ENCODE measurements at places on chromosomes 3 and 15.
A peak's percentile ranks its signal among the peaks of the same experiment; 100 is the strongest.

DNA sequence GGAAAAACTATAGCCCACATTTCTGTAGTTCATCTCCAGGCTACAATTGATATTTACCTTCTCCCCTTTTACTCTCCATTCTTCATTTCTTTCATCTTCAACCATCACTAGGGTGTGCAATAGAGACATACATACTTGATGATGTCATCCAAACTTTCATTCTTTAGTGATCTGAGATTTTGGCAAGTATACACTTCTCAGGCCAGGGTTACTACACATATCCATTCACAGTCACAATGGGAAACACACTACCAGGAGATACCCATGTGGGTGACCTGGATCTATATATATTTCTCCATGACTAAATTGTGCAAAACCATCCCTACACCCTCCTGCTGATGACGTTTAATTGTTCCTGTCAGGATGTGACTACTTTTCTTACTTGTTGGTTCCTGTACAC is 769.5 kb upstream of the DPPA4 start:
- no peak for DNase-seq

DNA sequence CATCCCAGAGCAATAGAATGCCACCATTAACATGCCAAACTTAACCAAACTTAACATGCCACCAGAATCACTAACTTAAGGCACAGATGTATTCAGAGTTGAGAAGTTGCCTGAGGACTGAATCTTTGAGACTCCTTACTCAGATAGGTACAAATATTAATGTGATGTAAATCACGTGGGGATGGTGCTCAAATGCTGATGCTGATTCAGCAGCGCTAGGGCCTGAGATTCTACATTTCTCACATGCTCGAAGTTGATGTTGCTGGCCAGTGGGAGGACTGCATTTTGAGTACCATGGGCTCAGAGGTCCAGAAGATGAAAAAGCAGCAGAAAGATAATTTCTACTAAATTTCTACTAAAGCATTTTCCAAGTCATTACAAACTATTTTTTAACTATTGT is 54.1 kb downstream of the RPL22L1 start:
- no peak for DNase-seq

GRCh38 chr15:65583701-65584100 is 27.2 kb downstream of the INTS14 start:
- DNase-seq = peak; percentile 69

DNA sequence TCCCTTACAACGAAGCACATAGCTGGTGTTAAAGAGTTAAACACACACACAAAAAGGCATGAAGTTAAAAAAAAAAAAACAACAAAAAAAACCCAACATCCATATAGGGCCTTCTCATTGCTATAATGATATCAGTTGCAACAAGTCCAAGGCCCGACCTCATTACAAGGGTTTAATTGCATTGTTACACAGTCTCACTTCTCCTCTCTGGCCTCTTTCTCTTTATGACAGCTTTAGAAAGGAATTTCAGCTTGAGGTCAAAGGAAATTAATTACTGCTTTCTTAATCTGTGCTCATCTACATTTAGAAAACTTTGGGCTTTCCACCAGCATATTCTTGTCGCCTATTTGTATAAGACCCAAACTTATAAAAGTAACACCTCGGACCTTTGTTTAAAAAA is 342.1 kb downstream of the NR2F2 start:
- DNase-seq = no peak

- DNase-seq = no peak
Observed at GRCh38 chr3:42612217-42612616, 11.7 kb downstream of the NKTR start.
